ENCODE measurements at places on chromosomes 16 and 17.

GRCh38 chr16:30157214-30157613 is 26.2 kb upstream of the CORO1A start:
- no peak for DNase-seq

DNA sequence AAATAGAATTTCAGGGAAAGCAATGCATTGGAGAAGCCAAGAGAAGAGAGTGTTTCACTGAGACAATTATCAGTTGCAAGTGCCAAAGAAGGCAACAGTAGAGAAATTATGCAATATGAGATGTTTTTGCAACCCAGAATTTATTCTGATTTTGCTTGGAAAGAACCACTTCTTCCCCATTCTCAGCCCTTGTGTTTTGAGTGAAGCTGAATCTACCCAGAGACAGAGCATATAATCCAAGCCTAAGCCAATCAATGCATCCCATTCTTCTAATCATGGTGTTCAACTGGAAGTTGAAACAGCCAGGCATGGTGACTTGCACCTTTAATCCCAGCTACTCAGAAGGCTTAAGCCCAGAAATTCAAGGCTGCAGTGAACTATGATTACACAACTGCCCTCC is 6.9 kb upstream of the SCNN1G start:
- DNase-seq, result no peak

GRCh38 chr17:18108401-18109312 is at the start of gene MYO15A:
Gene MYO15A (plus strand): TSS chr17:18108756. CDS start chr17:18118801, 10,045 bp downstream.
- no peak for DNase-seq

- peak; percentile 69 for DNase-seq
Measured at GRCh38 chr17:35372846-35373533, 431 bp downstream of the SLFN11 start.

DNA sequence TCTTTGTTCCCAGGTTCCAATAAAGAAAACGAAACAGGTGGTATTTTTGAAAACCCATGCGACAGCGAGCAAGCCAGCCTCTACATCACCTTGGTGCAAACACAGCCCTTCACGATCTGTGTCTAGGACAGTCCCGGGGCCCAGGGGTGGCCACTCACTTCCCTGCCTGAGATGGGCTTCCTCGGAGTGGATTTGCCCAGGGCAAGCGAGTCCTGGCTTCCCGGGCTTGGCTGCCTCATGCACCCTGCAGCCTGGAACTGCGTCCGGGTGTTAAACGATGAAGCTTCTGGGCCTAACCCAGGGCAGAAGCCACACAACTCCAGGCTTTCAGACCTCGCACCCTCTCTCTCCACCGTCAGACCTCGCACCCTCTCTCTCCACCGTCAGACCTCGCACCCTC is 66.0 kb downstream of the RPH3AL start:
- no peak for DNase-seq

GRCh38 chr17:72683506-72684404 is 408.7 kb downstream of the SLC39A11 start:
- DNase-seq, result peak; percentile 18

DNA sequence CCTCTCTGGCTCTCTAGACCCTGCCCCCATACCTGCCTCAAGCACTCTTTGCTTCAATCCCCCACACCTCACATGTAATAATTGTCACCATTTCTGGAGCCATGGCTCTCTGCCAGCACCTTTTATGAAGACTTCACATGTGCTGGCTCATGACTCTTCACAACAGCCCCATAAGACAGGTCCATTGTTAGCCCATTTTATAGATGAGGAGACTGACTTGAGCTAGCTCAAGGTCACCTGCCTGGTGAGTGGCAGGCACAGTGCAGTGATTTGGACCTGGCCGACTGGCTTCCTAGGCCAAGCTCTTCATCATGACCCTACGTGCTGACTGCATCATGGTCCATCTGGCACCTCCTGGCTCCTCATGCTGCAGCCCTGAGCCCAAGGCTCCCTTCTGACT is 25.0 kb downstream of the FAM20A start:
- no peak for DNase-seq

DNA sequence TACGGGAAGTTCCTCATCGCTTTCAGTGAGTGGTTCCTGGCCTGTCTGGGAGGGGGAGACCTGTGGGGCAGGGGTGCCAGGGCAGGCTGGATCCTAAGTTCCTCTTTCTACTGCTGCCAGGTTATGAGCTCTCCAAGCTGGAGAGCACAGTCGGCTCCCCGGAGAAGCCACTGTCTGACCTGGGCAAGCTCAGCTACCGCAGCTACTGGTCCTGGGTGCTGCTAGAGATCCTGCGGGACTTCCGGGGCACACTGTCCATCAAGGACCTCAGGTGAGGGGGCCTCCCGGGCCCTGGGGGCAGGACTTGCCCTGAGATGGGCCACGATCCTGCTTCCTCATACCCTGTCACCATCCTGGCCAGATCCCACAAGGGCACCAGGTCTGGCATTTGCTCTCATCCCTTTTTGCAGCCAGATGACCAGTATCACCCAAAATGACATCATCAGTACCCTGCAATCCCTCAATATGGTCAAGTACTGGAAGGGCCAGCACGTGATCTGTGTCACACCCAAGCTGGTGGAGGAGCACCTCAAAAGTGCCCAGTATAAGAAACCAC is 5.1 kb downstream of the PRSS8 start:
- DNase-seq, result no peak

DNA sequence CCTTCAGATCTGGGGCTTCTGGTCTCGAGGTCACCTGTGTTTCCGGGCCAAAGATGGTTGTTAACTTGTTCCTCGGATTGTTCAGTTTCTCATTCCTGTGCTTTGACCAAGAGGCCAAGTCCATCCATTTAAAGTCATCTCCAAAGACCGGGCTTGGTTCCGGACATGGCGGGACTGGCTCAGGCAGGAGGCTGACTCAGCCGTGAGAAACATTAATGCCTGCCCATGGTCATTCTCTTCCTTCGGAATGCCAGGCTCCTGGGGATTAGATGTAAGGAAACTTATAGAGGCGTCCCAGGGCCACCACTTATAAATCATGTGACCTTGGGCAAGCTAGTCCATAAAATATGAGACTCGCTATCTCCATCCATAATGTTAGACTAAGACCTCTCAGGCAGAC is 13.6 kb upstream of the NKD1 start:
- DNase-seq, result no peak

DNA sequence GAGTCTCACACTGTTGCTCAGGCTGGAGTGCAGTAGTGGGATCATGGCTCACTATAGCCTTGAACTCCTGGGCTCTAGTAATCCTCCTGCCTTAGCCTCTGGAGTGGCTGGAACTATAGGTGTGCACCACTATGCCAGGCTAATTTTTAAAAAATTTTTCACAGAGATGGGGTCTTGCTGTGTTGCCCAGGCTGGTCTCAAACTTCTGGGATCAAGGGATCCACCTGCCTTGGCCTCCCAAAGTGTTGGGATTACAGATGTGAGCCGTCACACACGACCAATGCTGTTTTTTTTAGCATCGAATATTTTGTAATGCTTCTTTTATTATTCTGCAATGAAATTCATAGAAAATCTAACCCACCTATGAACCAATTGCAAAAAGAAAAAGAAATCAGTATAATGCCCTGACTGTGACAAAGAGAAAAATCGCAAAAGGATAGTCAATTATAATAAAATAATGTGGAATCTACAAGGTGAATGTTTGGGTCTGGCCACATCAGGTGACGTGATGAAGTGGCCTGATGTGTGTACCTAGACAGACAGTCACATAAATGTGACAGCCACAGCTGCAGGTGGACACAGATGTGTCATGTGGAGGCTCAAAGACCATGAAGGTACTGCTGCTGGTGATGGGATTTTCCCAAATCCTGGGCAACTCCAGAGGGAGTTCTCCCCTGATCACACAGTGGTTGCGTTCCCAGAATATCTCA is 33.6 kb upstream of the ZCCHC14 start:
- no peak for DNase-seq

- no peak for DNase-seq
Measured at GRCh38 chr17:10875984-10876555, 38.2 kb upstream of the PIRT start.

- DNase-seq, result no peak
Measured at GRCh38 chr17:27321372-27321771, 27.5 kb downstream of the WSB1 start.

GRCh38 chr16:56789360-56789759 is 59.4 kb downstream of the NUP93 start:
- DNase-seq, result no peak

GRCh38 chr17:8163978-8164814 is 1.4 kb upstream of the VAMP2 start:
- DNase-seq, result no peak

DNA sequence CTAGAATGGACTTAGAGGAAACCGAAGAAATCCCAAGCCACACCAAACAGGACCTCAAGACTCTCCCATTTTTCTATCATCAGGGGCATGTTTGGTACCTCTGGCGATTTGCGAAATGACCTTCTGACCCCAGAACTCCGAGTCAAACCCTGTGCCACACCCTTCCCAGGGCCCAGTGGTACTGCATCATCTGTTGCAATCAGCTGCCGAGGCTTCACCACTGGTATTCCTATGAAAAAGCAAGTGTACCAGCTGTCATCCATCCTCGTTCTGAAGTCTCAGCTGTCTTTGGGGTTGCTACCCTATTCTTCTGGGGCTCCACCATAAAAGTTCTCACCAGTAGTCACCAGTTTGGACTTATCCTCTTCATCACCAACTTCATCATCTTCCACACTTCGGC is 2.3 kb upstream of the RSKR start:
- no peak for DNase-seq

DNA sequence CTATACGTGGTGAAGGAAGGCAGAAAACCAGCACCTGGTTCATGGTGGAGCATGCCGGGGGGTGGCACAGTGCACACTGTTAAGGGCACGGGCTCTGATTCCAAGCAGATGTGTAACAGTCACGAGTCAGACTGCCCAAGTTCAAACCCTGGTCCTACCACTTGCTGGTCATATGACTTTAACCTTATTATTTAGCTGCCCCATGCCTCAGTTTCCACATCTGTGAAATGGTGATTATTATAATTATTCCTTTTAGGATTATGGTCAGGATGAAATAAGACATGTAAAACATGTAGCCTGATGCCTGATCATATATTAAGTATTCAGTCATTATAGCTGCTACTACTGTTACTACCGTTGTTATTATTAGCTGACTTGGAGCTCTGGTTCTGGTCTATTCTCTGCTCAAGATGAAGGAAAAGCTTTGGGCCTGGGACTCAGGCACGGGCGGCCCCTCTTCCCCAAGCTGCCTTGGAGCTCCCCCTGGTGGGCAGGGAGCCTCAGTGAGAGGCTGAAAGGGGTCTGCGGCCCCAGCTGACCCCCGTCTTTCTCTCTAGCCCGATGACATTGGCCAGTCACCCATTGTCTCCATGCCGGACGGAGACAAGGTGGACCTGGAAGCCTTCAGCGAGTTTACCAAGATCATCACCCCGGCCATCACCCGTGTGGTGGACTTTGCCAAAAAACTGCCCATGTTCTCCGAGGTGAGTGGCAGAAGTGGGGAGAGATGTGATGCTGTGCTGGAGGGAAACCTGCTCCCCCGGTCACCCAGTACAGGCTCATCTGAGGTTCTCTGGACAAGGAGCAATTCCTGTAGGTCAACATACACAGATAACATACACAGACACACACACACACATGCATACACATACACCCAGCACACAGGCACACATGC is 14.0 kb downstream of the NR1D1 start:
- peak; percentile 23 for DNase-seq

- DNase-seq, result no peak
Measured at GRCh38 chr17:63165400-63165799, 199.4 kb downstream of the TANC2 start.

GRCh38 chr16:82935766-82936165 is 309.0 kb downstream of the CDH13 start:
- DNase-seq, result no peak

DNA sequence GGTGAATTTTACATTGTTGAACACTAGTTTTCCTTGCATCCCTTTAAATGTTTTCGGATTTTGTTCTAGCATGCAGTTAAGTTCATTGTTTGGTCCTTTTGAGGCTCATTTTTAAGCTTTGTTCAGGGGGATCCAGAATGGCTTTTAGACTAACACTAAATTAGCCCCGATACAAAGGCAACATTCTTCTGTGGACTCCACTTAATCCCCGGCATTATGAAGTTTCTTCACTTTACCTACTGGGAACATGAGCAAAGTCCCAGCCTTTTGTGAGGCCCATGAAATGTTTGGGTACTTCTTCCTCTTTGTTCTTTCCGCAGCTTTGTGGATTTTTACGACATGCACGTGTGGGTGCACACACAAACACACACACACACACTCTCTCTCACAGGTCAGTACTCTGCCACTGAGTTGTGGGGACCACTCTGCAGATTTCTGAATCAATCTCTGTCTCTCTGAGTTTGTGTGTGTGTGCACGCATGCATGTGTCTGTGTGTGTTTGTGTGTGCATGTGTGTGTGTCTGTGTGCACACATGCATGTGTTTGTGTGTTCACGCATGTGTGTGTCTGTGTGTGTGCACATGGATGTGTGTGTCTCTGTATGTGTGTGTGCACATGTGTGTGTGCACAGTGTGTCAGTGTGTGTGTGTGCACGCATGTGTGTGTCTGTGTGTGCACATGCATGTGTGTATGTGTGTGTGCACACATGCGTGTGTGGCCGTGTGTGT is 240.4 kb upstream of the TNRC6C start:
- no peak for DNase-seq

DNA sequence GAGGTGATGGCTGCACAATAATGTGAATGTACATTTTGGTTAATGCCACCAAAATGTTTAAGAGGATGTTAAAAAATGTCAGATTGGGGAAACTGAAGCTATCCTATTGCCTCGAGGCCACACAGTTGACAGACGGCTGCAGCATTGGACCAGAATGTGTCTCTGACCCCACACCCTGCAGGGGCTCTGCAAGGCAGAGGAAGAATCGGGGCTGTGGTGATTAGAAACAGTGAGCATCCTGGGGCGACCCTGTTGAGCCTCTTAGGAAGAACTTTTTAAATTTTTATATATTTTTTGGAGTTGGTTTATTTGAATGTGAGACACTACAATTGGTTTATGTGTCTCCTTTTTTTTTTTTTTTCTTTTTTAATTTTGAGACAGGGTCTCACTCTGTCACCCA is 15.0 kb upstream of the ADORA2B start:
- no peak for DNase-seq

DNA sequence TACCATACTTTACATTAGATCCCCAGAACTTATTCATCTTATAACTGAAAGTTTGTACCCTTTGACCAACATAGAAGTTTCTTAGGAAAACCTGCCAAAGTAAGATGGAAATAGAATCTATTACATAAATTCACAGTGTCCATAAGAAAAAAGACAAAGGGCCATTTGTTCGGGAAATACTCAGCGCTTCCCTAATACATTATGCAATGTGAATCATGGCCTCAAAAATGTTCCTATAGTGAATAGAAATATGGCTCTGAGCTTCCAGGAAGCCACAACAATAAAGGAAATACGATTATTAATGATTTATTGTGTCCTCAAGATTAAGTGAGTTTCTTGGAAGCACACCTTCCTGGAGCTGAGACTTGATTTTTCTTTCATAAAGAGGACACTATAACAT is 51.5 kb downstream of the GPRC5B start:
- DNase-seq, result no peak

- no peak for DNase-seq
Measured at GRCh38 chr16:23594186-23594585, 1.9 kb downstream of the NDUFAB1 start.

Measured in DMS79 (cell line).